ENCODE measurements at places on chromosomes 7 and 10.

DNA sequence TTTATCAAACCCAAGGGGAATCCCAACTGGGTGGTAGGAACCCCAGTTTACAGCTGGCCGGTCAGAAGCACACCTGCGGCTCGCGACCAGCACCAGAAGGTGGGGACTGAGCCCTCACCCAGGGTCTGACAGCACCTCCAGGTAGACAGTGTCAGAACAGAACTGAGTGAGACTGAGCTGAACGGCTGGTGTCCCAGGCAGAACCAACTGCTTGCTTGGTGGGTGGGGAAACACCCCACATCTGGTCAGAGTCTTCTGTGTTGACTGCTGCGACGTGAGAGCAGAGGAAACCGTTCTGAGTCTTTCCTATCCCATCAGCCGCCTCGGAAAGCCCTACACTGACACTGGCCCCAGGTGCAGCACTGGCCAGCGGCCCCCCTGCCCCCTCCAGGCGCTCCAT is 160.7 kb downstream of the MAD1L1 start:
- no peak for DNase-seq

- no peak for DNase-seq
Measured at GRCh38 chr10:101075775-101076174, 14.0 kb downstream of the KAZALD1 start.

DNA sequence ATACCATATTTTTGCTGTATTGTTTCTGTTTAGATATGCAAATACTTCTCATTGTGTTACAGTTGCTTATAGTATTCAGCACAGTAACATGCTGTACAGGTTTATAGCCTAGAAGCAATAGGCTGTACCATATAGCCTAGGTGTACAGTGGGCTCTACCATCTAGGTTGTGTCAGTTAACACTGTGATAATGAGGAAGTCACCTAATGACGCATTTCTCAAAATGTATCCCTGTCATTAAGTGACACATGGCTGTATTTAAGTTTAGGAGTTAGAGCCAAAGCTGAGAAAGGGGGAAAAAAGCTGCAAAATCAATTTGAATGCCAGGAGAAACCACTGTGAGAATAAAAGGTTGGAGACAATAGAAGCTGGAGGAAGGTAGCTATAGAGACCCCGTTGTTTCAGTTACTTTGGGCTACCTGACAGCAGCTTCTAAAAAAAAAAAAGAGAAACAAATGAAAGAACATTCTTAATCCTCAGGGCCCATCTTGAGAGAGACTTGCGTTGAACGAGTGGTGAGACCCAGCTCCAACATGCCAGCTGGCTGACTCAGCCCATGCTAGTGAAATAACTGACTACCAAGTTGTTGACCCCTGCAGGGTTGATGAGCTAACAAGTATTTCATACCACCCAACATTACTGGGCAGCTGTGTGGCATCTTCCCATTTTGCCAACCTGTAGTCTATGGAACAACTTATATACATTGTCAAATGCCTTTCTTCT is 8.7 kb downstream of the STARD3NL start:
- no peak for DNase-seq

- DNase-seq = no peak
Measured at GRCh38 chr10:23441251-23441650, 2.4 kb downstream of the OTUD1 start.

DNA sequence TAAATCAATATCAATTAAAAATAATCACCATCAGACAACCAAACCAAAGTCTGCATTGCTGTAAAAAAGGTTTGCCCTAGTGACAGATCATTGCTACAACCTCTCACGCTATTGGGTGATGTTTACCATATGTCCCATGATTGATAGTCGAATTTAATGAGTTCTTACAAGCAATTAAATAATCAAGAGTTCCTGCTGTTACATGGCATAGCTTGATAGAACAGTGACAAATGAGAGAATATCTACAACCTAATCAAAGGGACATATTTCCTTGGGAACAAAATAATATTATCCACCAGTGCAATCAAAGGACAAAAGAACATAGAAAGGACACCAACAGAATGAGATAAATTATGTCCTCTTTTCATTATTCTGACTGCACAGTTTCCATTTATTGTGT is 387.4 kb downstream of the ETV1 start:
- no peak for DNase-seq

DNA sequence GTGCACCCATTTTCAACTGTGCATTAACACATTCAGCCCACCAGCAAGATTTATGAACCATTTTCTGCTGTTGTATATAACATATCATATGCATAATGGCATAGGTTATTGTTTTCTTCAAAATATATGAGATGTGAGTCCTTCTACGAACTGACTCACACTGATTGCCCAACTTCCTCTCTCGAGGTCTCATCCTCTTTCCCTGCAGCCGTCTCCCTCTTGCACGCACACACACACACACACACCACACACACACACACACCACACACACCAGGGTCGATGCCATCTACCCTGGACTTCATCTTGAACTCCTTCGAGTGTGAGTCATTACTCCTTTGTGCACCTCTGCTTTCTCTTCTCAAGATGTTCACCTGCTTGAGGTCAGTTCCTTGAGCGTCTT is 36.7 kb downstream of the EGFR start:
- no peak for DNase-seq

- no peak for DNase-seq
Measured at GRCh38 chr10:79252450-79252849, 94.8 kb upstream of the PPIF start.

DNA sequence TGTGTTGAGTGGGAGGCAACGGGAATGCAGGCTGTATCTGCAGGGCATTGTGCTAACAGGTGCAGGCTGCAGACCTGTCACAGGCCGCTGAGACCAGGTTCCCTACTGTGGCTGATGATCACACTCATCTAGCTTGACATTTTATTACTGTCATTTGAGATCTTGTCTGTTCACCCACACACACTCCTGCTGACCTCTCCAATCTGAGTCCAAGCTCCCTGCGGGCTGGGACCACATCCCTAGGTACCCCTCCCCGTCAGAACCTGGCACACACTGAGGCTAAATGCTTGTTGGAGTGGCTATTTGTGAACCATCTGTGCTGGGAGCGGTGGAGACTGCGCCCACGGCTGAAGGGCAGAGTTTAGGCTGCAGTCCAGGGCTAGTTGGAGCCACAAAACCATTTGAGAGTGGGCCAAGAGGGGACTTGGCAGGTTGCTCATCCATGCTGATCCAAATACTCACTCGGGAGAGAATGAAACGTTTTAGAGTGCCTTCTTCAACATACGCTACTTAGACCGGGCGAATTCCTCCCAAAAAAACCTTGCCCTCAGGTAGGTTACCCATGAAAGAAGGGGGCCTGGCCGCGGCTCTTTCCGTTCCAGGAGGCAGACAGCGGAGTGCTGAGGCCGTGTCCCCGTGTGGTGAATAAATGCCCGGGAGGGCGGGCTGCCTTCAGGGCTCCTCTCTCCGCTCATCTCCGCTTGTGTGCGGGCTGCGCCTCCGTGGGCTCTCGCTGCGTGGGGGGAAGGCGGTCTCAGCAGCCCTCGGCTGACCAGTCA is 164.4 kb downstream of the RGS10 start:
- DNase-seq = no peak

DNA sequence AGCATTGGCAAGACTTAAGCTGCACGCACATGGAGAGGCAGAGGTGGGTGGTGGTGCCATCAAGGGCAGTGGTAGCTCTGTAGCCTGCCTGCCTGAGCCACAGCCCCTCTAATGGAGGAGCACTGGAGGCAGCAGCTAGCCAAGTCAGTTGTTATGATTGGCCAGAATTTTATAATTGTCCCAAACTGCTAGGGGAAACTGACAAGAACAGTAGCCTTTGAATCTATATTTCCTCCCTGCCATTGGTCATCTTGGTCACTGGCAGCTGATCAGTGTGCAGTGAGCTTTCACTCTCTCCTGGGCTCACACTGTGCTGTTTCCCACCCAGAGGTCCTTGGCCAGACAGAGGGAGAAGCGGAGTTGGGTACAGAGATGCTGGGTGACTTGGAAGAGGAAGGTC is 9.6 kb upstream of the ZNF783 start:
- DNase-seq = no peak

DNA sequence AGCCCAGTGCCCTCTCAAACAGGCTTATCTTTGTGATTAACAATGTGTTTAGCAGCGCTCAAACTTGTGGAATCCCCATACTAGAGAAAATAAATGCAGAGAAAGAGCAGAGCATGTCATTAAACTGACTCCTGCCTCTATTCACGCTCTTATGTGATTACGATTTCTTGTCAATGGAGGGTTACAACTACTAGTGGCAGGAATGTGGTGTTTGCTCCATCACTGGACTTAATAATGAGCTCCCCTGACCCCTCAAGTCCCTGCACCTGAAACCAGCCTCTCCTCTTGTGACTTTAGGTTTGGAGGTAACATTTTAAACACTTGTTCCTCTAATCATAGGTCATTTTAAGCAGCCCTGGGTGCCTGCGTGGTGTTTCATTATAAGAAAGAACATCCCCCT is 121.9 kb downstream of the PLPP4 start:
- no peak for DNase-seq

DNA sequence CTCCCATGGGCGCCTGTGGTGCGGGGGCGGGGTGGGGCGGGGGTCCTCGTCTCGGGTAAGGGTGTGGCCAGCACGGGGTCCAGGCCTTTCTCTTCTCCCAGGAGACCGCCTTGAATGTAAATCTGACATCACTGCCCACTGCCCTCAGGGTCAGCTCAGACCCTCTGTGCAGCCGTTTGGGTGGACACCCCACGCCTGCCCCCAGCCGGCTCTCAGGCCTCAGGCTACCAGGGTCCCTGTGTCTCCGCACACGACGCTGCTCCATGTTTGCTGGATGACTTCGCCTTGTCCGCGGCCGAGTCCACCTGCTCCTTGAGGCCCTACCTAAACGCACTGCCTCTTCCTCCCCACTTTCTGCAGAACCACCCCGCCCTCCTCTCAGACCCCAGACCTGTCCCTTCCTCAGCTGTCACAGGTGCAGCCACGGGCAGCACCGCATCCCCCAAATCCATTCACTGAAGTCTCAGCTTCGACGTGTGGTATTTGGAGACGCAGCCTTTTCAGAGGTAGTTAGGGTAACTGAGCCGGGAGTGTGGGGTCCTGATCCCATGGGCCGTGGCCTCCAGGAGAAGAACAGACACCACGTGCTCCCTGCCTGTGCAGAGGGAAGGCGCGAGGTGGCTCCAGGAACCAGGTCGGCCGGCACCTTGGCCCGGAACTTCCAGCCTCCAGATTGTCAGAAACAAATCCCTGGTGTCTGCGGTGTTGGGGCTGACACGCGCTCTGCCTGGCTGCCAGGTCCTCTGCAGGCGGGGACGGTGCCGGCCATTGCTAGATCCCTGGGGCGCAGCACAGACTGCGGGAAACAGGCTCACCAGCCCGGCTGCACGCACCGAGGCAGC is 97.4 kb upstream of the DIP2C start:
- no peak for DNase-seq
